ENCODE measurements at places on chromosomes 7 and 10.
A peak's percentile ranks its signal among the peaks of the same experiment; 100 is the strongest.

- DNase-seq = no peak
Observed at GRCh38 chr10:89085153-89085552, 94.6 kb downstream of the FAS start.

DNA sequence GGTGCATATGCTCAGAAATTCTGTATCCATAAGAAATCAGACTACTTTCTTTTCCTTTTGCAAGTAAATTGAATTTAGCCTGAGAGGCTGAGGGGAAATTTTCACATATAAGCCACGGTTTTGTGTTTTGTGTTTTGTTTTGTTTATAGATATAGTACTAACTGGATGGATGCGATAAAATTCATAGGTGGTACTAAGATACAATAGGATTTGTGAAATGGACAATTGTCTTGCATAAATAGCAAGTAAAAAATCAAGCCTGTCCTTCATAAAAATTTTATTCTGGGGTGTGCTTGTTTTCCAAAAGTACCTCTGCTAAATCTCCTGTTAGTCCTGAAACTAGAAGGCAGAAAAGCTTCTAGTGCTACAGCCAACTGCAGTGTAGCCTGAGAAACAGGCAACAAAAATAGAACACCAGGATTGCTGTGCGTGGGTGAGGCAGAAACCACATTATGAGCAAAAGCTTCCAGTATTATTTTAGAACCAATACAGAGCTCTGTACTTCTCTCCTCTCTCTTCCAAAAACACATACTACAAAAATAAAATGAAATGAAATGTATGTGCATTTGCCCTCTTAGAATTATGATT is 634 bp upstream of the HDAC9 start:
- DNase-seq = no peak

- DNase-seq = peak; percentile 60
Observed at GRCh38 chr10:89391907-89392756, at the start of gene IFIT1. TSS of gene IFIT1 (plus strand) at chr10:89392623. CDS start at chr10:89392713, 90 bp downstream.

GRCh38 chr7:64310426-64310825 is 3.3 kb upstream of the ZNF736 start:
- no peak for DNase-seq

- DNase-seq = no peak
Observed at GRCh38 chr7:151637781-151638261, 118.1 kb upstream of the RHEB start.

DNA sequence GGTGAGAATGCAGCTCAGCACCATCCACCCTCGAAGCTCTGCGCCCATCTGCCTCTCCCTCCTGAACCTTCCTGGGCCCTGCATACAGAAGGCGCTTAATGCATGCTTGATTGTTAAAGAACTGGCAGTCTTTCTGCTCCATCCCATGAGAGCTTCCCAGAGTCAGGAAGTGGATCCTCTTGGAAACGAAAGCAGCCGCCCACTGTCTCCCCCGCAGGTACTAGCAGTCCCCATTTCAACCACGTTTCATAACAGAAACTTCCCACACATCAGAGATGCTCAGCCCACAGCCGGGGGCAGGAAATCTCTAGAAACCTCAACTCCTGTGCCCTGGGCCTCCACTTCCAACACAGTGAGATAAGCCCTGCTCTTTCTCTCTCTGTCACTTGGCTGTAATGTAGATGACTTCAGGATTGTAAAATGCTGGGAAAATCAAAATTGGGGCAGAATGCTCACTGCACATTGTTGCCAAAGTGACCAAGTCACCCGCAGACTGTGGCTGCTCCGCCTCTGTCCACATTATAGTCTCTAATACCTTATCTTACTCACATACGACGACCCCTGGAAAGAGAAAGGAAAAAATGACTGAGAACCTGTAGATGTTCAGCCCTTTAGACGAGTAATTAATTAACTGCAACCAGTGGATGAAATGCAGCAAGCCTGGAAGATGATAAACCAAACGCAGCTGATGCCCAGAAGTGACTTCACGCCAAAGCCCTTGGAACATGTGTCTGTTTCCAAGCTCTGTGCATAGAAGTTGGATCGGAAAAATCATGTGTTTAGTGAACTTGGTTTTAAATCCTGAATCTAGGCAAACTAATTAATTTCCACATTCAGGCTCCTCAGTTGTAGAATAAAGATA is 28.5 kb downstream of the GSDME start:
- DNase-seq = no peak

GRCh38 chr10:94402843-94403379 is 570 bp downstream of the TBC1D12 start:
- no peak for DNase-seq

DNA sequence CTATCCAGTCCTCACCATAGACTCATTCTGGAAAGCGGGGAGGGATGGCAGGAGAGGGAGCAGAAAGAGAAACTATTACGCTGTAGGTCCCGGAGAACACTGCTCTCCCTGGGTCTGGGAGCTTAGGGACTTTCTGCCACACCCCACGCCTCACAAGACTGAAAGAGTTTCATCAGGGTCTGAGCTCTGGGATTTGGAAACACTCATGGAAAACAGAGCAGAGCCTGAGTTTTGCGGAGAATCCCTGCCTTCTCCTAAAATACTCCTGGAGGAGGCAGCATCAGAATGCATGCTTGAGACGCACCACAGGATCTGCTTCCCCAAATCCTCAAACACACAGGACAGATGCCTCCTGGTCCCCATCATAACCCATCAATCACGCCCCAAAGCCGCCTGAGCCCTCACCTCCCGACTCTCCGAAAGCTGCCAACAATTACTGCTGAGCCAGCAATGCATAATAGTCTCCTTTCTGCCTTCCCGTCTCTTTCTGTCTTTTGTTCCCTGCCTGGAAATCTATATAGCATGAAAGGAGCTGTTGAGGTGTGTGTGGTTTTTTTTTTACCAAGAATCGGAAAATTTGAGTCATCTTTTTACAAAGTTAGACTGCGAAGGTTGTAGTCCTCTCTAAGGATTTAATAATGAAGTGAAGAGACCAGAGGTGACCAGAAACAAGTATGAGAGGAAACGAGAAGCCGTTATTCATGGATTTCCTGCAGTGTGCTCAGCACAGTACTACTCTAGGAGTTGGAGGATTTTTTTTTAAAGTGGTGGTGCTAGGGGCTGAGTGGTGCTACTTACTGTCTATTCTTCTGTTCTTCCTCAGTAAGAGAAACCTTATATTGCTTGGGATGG is 37.7 kb downstream of the ASB13 start:
- DNase-seq = no peak

- peak; percentile 72 for DNase-seq
Observed at GRCh38 chr7:108525327-108525984, 479 bp downstream of the PNPLA8 start.

DNA sequence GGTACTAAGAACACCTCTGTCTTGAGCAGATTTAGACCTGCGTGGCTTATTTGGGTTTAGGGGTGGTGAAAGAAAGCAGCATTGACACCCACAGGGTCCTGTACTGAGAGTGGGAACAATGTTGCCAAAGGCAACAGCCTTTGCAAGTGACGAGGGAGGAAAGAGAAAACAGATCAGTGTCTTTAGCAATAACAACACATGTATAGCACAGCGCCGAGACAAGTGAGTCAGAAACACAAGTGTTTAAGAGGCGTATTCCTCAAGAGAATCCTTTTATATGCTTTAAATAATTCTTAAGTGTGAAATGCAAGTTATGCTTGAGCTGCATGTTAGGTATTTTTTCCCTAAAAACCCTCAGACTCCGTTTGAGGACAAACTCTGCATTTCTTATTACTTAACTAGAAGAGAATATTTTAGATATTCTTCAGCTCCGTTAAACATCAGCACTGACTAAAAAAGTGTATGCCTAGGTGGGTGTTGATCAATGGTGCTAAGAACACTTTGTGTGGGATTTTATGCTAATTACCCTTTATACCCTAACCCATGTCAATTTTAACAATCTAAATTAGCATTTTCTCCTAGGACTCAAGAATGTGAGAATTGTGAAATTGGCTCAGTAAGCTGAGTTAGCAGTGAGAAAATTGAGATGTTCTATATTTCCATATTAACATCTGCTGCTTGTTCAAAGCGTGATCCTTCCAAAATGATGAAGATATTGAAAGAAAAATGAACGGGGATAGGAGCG is 1095.4 kb upstream of the CELF2 start:
- no peak for DNase-seq

DNA sequence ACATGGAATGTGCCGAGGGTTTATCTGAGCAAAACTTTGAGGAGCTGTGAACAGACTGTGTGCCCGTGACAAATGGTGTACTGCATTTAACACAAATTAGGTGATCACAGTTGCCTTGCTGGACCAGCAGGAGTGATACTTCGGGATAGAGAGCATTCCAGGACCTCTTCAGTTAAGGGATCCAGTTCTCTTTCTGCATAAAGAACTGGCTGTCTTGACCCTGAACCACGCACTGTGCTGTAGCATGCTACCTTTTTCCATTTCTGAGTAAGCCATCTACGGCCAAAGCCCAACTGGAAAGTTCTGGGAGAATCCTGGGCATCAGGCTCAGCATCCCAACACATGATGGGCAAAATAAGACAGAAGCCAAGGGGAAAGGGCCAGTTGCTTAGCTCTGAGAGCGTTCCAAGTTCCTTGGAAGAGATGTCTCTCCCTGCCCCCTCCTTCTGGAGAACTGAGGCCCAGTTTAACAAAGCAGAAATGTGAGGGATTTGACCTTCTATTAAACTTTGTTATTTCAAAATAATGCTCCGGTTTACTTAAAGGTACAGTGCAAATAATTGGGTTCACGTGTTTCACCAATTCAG is 37.9 kb upstream of the ADD3 start:
- no peak for DNase-seq

GRCh38 chr10:78229489-78229888 is 195.8 kb downstream of the RPS24 start:
- DNase-seq = no peak

DNA sequence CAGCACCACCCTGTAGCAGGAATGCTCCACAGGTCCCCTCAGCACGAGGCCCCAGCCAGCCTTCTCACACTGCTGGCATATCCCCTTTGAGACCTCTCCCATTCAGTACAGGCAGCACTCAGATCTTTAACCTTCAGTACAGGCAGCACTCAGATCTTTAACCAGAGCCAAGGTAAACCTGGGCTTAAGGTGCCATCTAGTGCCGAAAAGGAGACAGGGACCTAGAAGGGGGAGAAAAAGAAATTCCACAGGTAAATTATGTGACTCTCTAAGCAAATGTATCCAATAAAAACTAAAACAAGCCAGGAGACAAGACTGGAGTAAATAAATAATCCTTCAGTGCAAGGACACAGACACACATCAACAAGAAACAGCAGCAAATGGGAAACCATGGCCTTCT is 358.6 kb downstream of the PTPRN2 start:
- DNase-seq = no peak

DNA sequence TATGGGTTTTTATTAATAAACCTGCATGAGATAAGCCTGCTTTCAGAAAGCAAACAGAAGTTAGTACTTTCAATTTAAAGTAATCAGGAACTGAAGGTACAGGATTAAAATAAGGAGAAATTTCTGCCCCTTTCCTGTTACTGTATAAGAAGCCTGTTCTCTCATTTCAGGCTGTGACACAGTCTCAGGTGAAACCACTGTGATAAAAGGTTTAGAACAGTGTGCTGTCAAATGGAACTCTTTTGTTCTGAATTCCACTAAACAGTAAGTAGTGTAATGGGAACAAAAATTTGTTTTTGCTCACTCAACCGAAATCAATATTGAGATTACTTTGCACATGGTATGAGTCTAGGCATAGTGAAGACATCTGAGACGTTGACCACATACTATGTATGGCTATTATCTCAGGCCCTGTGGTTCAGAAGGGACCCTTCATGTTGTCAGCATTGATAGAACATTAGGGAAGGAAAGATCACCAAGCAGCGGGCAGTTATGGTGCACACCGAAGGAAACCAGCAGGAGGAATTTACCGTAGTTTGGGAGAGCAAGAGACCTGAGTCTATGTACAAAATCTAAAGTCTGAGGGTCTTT is 14.9 kb downstream of the HEPACAM2 start:
- no peak for DNase-seq

DNA sequence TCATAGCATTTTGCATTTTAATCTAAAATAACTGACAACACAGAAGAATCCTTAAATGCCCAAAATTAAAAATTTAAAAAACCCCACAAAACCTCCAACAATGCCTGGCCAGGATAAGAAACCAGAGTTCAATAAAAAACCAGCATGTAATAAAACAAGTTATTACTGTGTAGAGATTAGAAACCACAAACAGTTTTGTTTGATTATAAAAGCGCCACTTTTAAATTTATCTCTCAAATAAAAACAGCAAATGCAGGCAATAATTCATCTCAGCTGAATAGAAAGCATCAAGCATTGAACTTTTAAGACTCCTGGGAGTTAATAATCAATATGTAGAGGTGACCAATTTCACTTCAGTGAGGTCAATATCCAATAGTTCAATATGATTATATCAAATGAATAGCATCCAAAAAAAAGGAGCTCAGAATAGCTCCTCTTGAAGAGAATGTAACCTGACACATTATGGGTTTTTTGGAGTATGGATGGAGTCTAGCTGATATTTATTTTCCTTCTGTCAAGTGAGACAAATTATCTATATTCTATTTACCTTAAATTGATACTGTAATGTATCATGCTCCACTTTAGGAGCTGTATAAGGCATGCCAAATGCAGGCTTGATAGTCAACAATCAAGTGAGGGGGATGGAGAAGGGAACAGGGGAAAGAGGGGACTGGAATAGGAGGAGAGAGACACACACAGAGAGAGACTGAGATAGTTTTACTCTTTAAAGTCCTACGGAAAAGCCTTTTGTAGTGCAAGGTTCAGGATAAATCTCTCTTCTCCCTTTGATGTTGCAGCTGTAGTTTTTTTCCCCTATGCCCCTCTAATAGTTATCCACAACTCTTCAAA is 130.9 kb downstream of the RSU1 start:
- no peak for DNase-seq

DNA sequence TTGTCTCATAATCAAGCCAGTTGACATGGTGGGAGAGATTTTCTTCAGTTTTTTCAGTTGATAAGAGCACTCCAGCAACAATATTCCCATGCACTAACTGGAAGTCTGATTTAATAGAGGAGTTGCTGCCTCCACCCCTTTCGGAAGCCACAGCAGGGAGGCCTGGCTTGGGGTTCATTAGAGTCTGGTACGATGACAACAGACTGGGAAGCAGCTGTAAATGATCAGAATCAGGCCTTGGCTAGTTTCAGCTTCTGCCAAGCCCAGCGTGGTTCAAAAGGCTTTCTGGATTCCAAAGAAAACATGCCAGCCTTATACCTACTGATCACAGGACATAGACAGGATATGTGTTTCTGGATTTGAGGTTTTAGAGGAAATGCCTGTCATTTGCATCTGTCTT is 274.0 kb downstream of the CSTF2T start:
- DNase-seq = no peak

GRCh38 chr10:118698421-118698820 is 56.3 kb downstream of the CACUL1 start:
- DNase-seq = peak; percentile 87

- no peak for DNase-seq
Observed at GRCh38 chr7:30193336-30193943, 58.7 kb downstream of the MTURN start.

Measured in CD4-positive, alpha-beta T cell treated with Interleukin-17A for 4 hours (primary cell).